LoVo (cell line): ENCODE measurements at places on chromosomes 6 and 20.

- no peak for DNase-seq
These were observed 44.0 kb upstream of the PIM1 start for GRCh38 chr6:37125774-37126492.

- peak; percentile 72 for DNase-seq
These were observed 39.2 kb downstream of the ZMYND8 start for GRCh38 chr20:47317127-47317895.

DNA sequence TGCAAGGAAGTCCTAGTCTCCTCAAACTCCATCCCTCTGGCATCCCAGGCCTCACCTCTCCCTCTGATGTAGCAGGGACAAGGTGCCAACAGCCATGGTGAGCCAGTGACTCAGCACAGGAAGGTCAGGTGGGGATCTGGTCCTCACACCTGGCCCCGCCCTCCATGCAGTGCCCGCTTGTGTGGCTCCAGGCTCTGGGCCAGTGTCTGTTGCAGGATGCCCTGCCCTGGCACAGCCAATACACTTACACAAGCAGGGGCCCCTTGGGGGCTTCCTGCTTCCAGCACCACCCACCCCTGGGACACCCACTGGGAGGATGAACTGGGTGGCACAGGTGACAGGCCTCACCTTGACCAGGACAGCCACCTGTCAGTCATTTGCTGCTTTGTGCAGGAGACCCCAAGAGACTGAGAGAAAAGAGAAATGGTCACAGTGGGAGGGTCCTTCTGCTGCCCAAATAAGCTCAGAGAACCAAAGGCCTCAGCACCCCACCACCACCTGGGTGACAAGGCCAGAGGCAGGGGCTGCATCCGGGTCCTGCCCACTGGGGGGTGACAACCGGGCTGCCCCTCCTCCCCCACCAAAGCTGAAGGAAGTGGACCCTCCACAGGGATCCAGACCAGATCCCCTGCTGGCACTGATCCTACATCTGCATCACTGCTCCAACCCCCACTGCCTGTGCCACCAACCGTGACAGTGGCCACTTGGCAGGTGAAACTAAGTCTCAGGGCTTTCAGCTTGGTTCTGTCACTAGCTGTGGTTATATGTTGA lies 658.8 kb upstream of the DEFB115 start:
- no peak for DNase-seq

DNA sequence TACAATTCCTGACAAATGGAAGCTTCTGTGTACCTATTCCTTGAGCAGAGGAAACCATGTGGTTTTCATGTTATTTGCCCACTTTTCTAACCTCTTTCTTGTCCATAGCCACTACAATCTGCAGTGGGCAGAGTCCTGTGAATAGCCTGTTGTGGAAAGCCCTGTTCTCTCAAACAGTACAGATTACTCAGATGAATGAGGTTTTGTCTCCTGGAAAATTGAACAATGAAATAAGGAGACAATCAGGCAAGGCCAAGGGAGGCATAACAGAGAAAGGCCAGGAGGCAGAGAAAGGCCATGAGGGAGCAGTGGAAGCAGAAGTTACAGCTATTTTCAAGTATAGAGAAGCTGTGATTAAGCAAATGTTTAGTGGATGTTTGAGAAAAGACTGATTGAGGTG lies 189.3 kb downstream of the GRIK2 start:
- no peak for DNase-seq

GRCh38 chr6:24927985-24928745 lies 7.6 kb downstream of the RIPOR2 start:
- DNase-seq, result no peak

- DNase-seq, result no peak
These were observed 376.6 kb downstream of the GRIK2 start for GRCh38 chr6:101770116-101770515.

GRCh38 chr20:37850724-37851355 lies 52.1 kb upstream of the VSTM2L start:
- no peak for DNase-seq

- DNase-seq, result peak; percentile 61
These were observed 639 bp upstream of the CD24 start for GRCh38 chr6:106974999-106975737.

GRCh38 chr6:26269531-26270485 lies 95.2 kb upstream of the BTN3A2 start:
- DNase-seq, result no peak

- DNase-seq, result no peak
These were observed 190.8 kb downstream of the TBC1D32 start for GRCh38 chr6:121143476-121143875.
